ENCODE measurements at places on chromosomes 4 and X. TPM values are rescaled to one million over a fixed set of nuclear protein-coding genes. Genes with fewer than 3 reads are reported as not detected.

The NWD2 gene
- total RNA-seq = 0.05 TPM

The FAM184B gene
- 0.17 TPM for total RNA-seq

The SHISA3 gene
- 0.40 TPM for total RNA-seq

The VMA21 gene
- 41.6 TPM for total RNA-seq

The ESX1 gene
- total RNA-seq = not detected

The IL2 gene
- total RNA-seq = not detected

The GCNA gene
- total RNA-seq = 3.9 TPM

The CCDC158 gene
- not detected for total RNA-seq

The MAP3K15 gene
- 4.2 TPM for total RNA-seq

The ZIC3 gene
- total RNA-seq = not detected

The SUPT20HL1 gene
- not detected for total RNA-seq

The NHS gene
- total RNA-seq = 102 TPM

The PACRGL gene
- 32.8 TPM for total RNA-seq

The XG gene
- total RNA-seq = 1.2 TPM

The SOWAHB gene
- total RNA-seq = 4.9 TPM

The PASD1 gene
- not detected for total RNA-seq

The CENPI gene
- 13.2 TPM for total RNA-seq

The DRD5 gene
- 0.13 TPM for total RNA-seq

The CYP4V2 gene
- 6.2 TPM for total RNA-seq

The HGFAC gene
- total RNA-seq = 6.7 TPM

The DOK7 gene
- not detected for total RNA-seq

The MAGEC2 gene
- total RNA-seq = not detected

The GUCY1A1 gene
- 4.0 TPM for total RNA-seq

The DMP1 gene
- not detected for total RNA-seq

The VEGFC gene
- 0.67 TPM for total RNA-seq

The SERTM2 gene
- 0.72 TPM for total RNA-seq

The PLA2G12A gene
- total RNA-seq = 54.7 TPM

The TMEM154 gene
- total RNA-seq = 0.46 TPM

The ACOX3 gene
- 22.6 TPM for total RNA-seq

The CLIC2 gene
- total RNA-seq = 2.0 TPM

The GAGE1 gene
- total RNA-seq = not detected

The STAG2 gene
- total RNA-seq = 77.4 TPM

The FGF5 gene
- 0.64 TPM for total RNA-seq

The REELD1 gene
- not detected for total RNA-seq

The EMCN gene
- total RNA-seq = not detected

The SLC7A11 gene
- 8.2 TPM for total RNA-seq

The GAGE12J gene
- total RNA-seq = not detected

The GLRB gene
- total RNA-seq = 11.9 TPM

The CD38 gene
- not detected for total RNA-seq

The SCFD2 gene
- 12.5 TPM for total RNA-seq

The GABRQ gene
- total RNA-seq = 0.10 TPM

The RPL34 gene
- 1,226 TPM for total RNA-seq

The TMEM184C gene
- total RNA-seq = 49.8 TPM

The USP17L15 gene
- not detected for total RNA-seq

The HMGN5 gene
- 7.9 TPM for total RNA-seq

The NDUFC1 gene
- 47.4 TPM for total RNA-seq

The NKX6-1 gene
- 89.6 TPM for total RNA-seq

The CYBB gene
- 0.41 TPM for total RNA-seq

The HHIP gene
- 0.22 TPM for total RNA-seq

The SHROOM2 gene
- total RNA-seq = 10.5 TPM

The FGD1 gene
- 24.7 TPM for total RNA-seq

The TRIM61 gene
- total RNA-seq = 2.3 TPM

The RASL11B gene
- total RNA-seq = 9.7 TPM
